ENCODE measurements at places on chromosomes 6 and 20.

- H3K36me3 ChIP-seq = no peaks in the 10 kb centered on the region
- H3K27ac ChIP-seq = no peak overlapping the region
- no peak overlapping the region for H3K4me3 ChIP-seq
- no peaks in the 10 kb centered on the region for H3K27me3 ChIP-seq
Observed at GRCh38 chr6:72425003-72425681, 196.7 kb upstream of the KCNQ5 start.

GRCh38 chr20:53515749-53516148, 77.9 kb downstream of the ZNF217 start:
- H3K4me1 ChIP-seq = no peaks in the 10 kb centered on the region
- H3K4me3 ChIP-seq = no peak overlapping the region

GRCh38 chr20:58647796-58648501, 3.1 kb upstream of the STX16 start:
- no peaks in the 10 kb centered on the region for H3K36me3 ChIP-seq
- no peaks in the 10 kb centered on the region for H3K27me3 ChIP-seq
- no peak overlapping the region for H3K27ac ChIP-seq

DNA sequence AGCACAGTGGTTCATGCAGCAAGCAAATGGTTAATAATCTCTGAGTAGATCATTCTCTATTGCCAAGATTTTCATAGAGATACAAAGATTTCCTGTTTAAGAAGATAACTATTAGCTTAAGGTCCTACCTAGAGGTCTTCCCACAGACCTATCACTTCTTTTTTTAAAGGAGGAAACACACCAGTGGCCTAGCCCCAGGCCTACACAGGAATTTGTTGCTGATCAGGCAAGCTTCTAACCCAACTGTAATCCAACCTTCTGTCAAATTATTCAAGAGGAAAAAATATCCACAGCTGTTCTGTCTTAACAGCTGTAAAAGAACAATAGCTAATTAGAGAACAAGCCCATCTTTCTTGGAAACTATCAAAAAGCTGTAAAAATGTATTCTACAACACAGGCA, 332.8 kb downstream of the BTBD9 start:
- no peaks in the 10 kb centered on the region for H3K4me1 ChIP-seq
- H3K4me3 ChIP-seq = no peak overlapping the region

DNA sequence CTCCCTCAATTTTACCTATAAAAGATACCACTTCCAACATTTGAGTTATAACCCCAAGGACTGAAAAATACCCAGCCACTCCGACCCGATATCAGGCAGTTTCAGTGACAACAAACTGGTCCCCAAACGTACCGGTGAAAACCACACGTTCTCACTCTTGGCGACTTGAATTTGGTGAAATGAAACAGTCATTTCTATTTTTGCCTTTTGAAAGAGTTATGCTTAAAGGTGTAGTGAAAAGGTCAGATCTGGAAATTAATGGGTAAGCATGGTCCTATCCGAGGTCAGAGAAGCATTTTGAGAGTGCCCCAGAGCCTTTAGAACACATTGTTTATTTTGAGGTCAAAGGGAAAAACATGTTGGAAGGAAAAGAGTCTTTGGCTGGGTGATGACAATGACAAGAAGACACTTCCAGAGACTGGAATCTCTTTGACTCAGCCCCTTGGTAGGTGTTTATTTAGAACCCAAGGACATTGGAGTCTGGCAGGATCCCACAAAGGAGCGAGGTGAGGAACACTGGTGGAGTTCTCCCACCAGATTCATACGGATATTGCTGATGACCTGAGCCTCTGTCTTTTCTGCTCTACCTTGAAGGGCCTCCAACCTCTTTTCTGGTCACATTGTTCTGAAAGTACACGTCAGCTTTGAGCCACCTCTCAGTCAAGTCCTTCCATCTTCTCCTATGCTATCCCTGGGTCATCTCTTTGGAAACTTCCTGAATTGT, 235.0 kb downstream of the GMPR start:
- no peak overlapping the region for H3K4me3 ChIP-seq
- peaks cover 16% of the 10 kb centered on the region for H3K4me1 ChIP-seq
- no peak overlapping the region for H3K27ac ChIP-seq

- no peak overlapping the region for H3K4me3 ChIP-seq
- H3K27ac ChIP-seq = no peak overlapping the region
- H3K36me3 ChIP-seq = peaks cover 30% of the 10 kb centered on the region
Observed at GRCh38 chr6:158041788-158042187, 60.1 kb downstream of the SYNJ2 start.

- no peaks in the 10 kb centered on the region for H3K4me1 ChIP-seq
- no peak overlapping the region for H3K27ac ChIP-seq
- H3K36me3 ChIP-seq = no peaks in the 10 kb centered on the region
- DNase-seq = no peak
Observed at GRCh38 chr20:15564981-15565380, 1008.3 kb downstream of the KIF16B start.

GRCh38 chr20:22260506-22260905, 323.9 kb downstream of the FOXA2 start:
- no peak for DNase-seq
- no peak overlapping the region for H3K4me3 ChIP-seq
- H3K4me1 ChIP-seq = no peaks in the 10 kb centered on the region
- no peaks in the 10 kb centered on the region for H3K27me3 ChIP-seq
- H3K36me3 ChIP-seq = no peaks in the 10 kb centered on the region

DNA sequence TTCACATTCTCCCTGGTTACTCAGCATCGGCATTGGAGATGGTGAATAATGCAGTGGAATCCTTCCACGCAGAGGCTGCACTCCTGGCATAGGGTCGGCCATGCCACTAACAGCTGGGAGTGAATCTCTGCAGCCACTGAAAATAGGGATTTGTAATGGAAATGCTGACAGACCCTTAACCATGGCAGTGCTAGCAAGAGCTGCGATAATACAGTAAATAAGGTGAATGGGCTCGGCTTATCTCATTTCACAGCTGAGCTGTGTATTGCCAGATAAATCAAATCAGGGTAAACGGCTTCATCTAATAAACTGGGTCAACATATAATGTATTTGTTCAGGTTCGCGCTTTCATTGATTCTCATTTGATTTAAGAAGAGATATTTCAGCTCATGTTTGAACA, 156.8 kb downstream of the SLC35B3 start:
- DNase-seq = no peak
- no peak overlapping the region for H3K4me3 ChIP-seq

- DNase-seq = no peak
- no peaks in the 10 kb centered on the region for H3K27me3 ChIP-seq
- peak overlapping the region; percentile 40 for H3K27ac ChIP-seq
Observed at GRCh38 chr6:24924580-24925356, 11.0 kb downstream of the RIPOR2 start.

DNA sequence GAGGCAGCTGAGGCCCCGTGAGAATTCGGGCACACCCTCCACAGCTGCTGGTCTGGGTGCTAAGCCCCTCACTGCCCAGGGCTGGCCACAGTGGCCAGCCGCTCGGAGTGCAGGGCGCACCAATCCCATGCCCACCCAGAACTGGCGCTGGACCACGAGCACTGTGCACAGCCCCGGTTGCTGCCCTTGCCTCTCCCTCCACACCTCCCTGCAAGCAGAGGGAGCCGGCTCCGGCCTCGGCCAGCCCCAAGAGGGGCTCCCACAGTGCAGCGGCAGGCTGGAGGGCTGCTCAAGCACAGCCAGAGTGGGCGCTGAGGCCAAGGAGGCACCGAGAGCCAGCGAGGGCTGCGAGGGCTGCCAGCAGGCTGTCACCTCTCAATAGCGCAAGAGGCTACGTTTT, 35.0 kb downstream of the CGA start:
- no peak overlapping the region for H3K27ac ChIP-seq
- no peaks in the 10 kb centered on the region for H3K4me1 ChIP-seq
- no peaks in the 10 kb centered on the region for H3K36me3 ChIP-seq
- DNase-seq = no peak
- H3K27me3 ChIP-seq = no peaks in the 10 kb centered on the region
- no peak overlapping the region for H3K4me3 ChIP-seq

- no peak overlapping the region for H3K27ac ChIP-seq
- no peak for DNase-seq
- H3K36me3 ChIP-seq = no peaks in the 10 kb centered on the region
- no peaks in the 10 kb centered on the region for H3K27me3 ChIP-seq
- no peaks in the 10 kb centered on the region for H3K4me1 ChIP-seq
- H3K4me3 ChIP-seq = no peak overlapping the region
Observed at GRCh38 chr6:14197118-14197517, 79.5 kb downstream of the CD83 start.

- H3K27ac ChIP-seq = no peak overlapping the region
- no peaks in the 10 kb centered on the region for H3K27me3 ChIP-seq
- H3K4me3 ChIP-seq = no peak overlapping the region
- H3K4me1 ChIP-seq = peaks cover 7% of the 10 kb centered on the region
Observed at GRCh38 chr6:143839196-143839595, 3.9 kb upstream of the LTV1 start.

- H3K27me3 ChIP-seq = no peaks in the 10 kb centered on the region
- no peak for DNase-seq
- no peak overlapping the region for H3K4me3 ChIP-seq
- H3K36me3 ChIP-seq = no peaks in the 10 kb centered on the region
- H3K27ac ChIP-seq = no peak overlapping the region
Observed at GRCh38 chr6:123053602-123054225, 57.7 kb downstream of the CLVS2 start.

Measured in effector memory CD4-positive, alpha-beta T cell (primary cell).